ENCODE measurements at places on chromosomes 5 and 9.

- no peak for DNase-seq
Observed at GRCh38 chr5:45795458-45795857, 99.3 kb upstream of the HCN1 start.

- no peak for DNase-seq
Observed at GRCh38 chr5:65434122-65434521, 47.6 kb downstream of the ADAMTS6 start.

DNA sequence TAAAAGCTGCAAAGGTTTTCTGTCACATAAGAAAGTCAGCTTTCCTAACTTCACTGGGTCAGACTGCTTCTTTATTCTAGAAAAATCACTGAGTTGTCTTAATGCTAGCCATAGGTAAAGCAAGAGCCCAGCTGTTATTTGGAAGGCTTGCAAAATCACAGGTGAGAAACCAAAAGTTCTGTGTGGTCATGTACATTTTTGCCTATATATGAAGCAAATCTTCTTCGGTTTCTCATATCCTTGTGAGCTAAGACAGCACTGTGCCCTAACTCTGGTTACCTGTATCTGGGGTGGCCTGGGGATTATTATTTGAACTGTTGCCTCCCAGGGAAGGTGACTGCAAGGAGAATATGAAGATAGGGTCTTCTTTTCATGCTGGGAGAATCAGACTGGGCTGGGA is 444.9 kb upstream of the CLINT1 start:
- DNase-seq: no peak

GRCh38 chr5:14783691-14784090 is 87.9 kb downstream of the ANKH start:
- no peak for DNase-seq

DNA sequence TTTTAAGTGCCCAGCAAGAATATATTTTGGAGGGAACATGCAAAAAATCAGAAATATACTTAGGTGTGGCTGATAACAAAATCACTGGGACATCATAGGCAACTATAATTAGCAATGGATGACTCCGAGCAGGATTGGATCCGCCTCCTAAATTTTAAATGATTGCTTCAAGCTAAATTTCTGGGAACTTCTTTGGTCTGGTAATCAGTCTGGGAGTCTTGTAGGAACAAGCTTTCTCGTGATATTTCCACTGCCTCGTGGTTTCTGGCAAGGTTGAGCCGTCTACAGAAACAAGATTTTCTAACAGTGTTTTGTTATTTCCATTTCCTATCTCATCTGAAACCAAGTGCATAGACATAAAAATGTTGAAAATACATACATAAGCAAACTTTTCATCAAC is 232.6 kb downstream of the BNC2 start:
- no peak for DNase-seq

GRCh38 chr9:98191181-98191608 is 1.2 kb downstream of the CORO2A start:
- DNase-seq: no peak

GRCh38 chr5:157345485-157345884 is 79.6 kb downstream of the CYFIP2 start:
- no peak for DNase-seq

DNA sequence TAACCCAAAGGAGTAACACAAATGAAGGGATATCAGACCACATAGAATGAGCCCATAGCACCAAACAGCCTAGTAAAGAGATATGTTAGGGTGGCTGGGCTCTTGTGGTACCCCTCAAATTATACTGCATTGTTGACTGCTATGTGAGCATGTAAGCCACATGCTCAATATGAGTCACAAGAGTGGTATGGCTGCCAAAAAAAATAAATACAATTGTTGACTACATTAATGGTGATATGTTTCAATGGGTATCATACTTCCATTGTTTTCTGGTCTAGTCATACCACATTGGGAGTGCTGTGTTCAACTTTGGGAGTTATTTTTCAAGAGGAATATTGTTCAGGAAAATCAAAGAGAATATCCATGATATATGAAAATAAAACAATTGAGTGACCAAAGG is 162.4 kb upstream of the PIK3R1 start:
- no peak for DNase-seq

GRCh38 chr9:134935056-134935640 is 17.4 kb upstream of the FCN1 start:
- no peak for DNase-seq

GRCh38 chr5:174609116-174609515 is 115.3 kb upstream of the MSX2 start:
- DNase-seq: no peak

GRCh38 chr9:13606586-13606985 is 327.1 kb upstream of the MPDZ start:
- no peak for DNase-seq

GRCh38 chr5:123261752-123262151 is 161.5 kb downstream of the CEP120 start:
- DNase-seq: no peak

GRCh38 chr5:164191240-164191639 is 685.8 kb downstream of the MAT2B start:
- DNase-seq: no peak

GRCh38 chr9:21965401-21965951 is 28.7 kb downstream of the CDKN2A start:
- no peak for DNase-seq

DNA sequence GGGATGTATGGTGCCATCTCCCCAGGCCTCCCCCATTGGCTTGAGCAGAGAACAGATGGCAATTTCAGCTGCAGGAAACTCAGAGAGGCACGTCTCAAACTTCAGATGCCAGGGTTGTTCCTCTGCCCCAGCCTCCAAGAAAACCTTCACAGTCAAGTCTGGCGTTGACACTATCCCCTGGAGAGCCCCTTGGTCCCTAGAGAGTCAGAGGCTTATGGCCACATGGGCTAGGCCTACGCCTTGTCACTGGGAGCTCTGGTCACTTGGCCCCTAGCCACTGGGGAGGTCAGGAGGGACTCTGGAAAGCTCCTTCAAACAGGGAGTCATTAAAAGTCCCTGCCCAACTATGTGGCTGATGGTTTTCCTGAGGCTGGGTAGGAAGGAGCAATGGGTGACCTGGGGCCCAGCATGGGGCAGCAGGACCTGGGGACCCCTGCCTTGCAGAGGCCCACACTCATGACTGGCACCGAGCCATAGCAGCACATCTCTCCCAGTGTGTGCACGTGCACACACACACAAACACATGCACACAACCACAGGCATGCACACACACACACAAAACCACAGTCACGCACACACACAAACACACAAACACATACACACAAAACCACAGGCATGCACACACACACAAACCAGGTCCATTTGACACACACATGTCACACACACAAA is 144.2 kb downstream of the GADD45G start:
- no peak for DNase-seq

Data from NCI-H748 treated with DMSO at 0.1 percent for 48 hours (cell line).